ENCODE measurements at places on chromosomes 1 and 21.

GRCh38 chr1:40160806-40161124 lies 422 bp upstream of the RLF start:
- no peak for DNase-seq

- peak; percentile 76 for DNase-seq
These were observed 1.1 kb upstream of the JUN start for GRCh38 chr1:58784758-58785441.

GRCh38 chr1:70143048-70143659 lies 62.2 kb downstream of the LRRC40 start:
- no peak for DNase-seq

DNA sequence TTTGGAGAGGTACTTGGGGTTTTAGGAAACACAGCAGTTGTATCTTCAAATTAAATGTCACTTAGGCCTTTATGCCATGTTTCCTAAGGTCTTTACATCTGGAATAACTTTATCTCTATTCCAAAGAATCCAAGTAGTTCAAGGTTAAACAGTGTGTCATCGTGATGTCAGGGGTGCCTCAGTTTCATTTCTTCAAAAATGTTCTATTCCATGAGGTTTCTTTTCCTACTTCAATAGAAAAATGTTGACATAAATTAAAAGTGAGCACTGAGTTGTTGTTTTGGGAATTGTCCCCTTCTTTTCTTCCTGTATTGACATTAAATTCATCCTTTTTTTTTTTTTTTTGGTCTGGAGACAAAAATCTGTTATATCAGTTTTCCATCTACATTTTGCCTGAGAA lies 160.6 kb upstream of the C21orf91 start:
- DNase-seq = no peak

- no peak for DNase-seq
These were observed 11.2 kb downstream of the WRAP73 start for GRCh38 chr1:3638676-3639075.

DNA sequence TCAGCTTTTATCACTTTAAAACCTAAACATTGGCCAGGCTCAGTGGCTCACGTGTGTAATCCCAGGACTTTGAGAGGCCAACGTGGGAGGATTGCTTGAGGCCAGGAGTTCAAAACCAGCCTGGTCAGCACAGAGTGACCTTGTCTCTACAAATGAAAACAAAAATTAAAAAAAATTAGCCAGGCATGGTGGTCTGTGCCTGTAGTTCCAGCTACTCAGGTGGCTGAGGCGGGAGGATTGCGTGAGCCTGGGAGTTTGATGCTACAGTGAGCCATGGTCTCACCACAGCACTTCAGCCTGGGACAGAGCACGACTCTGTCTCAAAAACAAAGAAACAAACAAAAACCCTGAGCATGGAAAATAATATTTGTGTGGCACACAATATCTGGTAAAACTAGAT lies 143.5 kb upstream of the HNRNPU start:
- no peak for DNase-seq

DNA sequence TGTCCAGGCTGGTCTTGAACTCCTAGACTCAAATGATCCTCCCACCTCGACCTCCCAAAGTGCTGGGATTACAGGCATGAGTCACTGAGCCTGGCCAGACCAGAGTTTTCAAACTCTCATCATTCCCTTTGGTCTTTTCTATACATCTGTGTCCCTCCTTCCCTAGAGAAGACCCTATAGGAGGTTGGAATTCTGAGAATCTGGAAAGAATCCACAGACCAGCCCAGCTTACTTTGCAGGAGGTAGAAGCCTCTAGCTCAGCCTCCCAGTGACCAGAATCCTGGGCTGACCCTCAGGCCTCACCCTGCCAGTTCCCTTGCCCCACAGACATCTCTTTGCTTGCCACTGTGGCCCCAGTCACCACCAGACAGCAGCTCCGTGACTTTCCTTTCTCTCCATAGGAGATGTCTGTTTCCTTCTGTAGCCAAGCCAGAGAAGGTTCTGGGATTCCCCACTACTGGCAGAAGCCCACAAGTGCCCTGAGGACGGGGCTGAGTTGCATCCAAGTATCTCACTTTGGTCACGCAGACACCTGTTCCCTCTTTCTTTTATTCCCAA lies 34.7 kb upstream of the KHDRBS1 start:
- DNase-seq = no peak

GRCh38 chr1:220441211-220441610 lies 86.7 kb upstream of the MARK1 start:
- DNase-seq = no peak

DNA sequence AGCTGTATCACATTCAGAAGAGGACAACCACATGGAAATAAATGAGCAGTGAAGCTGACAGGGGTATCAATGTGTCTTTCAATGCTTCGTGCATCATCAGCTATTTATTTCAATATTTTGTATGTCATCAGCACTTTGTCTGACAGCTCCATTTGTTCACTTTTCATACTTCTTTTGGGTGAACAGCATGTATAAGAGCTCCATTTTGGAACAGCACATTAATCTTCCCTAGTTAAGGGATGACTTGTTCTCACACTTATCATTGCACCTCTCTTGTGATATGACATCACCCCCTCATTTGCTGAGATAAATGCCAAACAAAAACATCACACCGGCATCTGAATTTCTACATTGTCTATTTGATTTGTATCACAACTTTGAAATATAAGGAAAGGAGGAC lies 190.6 kb upstream of the SAMSN1 start:
- DNase-seq = no peak

- DNase-seq = no peak
These were observed 68.5 kb upstream of the SDC3 start for GRCh38 chr1:30977105-30977504.

GRCh38 chr21:45801129-45801964 lies 157.8 kb downstream of the PCBP3 start:
- DNase-seq = no peak

- no peak for DNase-seq
These were observed 31.4 kb upstream of the KAZN start for GRCh38 chr1:14567056-14567455.

GRCh38 chr1:150409504-150410362 lies 45.8 kb downstream of the RPRD2 start:
- DNase-seq = no peak

- DNase-seq = no peak
These were observed 27.1 kb downstream of the CFAP57 start for GRCh38 chr1:43199093-43199726.

- no peak for DNase-seq
These were observed 9.1 kb upstream of the ARTN start for GRCh38 chr1:43924516-43924915.

DNA sequence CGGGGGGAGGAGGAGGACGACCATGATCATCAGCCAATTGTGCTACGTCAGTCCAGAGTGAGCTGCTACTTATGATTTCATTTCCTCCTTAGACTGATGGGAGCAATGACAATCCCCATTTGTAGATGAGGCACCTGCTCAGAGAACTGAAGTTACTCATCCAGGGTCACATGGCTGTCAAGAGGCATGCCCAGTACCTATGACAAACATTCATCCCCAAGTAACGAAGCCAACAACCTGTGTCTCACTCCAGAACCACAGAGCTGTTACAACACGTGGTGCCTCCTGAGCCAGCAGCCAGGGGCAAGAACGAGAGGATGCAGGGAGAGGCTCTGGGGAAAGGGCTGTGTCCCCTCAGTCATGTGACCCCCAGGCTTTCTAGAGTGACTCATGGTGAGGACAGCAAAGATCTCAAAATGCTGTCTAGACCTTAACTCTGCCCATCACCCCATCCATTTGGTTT lies 93.6 kb downstream of the SIM2 start:
- no peak for DNase-seq

DNA sequence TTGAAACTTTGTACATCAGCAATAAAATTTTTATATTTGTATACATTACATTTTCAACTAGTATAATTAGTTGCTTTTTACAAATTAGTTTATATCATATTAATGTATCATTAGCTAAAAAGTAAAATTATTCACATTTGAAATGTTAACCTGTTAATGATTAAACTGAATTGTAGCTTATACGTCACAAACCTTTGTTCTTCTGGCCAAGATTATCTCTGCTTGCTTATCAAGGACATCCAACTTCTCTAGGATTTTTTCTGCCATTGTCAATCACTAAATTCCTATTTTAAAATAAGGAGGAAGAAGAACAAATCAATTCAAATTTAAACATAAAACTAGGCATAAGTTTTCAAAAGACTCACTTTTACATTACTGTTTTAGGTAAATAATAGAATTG lies 7.8 kb downstream of the C1orf141 start:
- no peak for DNase-seq

DNA sequence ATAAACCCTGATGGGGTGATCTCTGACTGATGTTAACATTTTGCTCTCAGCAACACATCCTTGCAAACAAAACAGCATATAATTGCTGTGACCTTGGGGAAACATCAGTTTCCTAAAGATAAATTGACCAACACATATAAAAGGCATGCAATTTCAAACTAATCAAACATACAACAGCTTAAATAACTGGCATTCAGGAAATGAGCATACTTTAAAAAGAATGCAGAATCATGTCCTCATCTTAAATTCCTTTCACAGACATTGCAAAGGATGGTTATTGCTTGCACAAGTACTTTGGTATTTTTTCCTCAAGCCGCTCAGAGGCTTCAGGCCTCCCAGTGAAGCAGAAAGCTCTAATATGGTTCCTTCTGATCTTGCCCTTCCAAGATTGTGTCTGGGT lies 53.4 kb upstream of the RGS18 start:
- peak; percentile 36 for DNase-seq

DNA sequence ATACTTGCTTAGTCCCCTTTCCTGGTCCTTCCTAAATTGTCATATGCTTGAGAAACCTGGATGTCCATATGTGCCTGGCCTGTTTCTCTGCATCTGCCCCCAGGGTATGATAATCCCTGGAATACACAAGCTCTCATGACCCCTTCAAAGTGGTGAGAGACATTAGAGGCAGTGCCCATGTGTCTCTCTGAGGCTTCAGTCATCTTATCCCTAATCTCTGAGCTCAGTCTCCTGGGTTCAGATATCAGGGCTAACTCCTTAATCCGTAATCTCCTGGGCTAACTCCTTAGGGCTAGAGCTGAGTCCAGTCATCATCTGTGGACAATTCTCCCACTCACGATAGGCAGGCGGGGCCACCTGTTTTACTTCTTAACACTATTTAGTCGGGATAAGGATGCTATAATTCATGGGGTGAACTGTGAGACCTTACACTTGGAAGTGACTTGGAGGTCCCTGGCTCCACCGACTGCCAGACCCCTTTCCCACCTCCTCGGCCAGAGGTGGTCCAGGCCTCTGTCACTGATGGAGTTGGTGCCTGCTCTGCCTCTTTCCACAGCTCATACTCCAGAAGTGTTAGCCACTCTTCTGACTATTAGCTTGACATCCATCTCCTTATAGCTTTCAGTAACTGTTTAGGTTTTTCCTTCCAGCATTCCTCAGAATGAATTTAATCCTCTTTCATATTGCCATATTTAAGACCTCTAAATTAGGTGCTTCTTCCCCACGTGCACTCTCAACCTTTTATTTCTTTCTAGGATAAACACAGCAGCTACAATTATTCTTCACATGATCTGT lies 22.7 kb downstream of the CCN1 start:
- no peak for DNase-seq

DNA sequence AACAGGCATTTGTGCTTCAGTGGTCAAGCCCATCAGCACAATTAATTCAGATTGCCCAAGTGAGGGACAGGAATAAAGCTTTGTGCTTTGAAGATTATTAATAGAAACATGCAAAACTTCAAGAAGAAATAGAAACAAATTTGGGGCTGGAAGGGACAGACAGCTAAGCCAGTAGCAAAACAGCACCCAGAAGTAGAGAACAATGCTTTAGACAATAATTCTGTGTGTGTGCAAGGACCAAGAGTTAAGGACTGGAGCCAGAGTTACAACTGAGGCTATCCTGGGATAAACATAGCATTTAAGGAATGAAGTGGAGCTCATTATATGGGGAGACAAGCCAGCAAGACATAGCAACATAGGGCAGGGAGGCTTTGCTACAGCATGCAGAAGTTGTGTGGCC lies 251.9 kb upstream of the DAB1 start:
- no peak for DNase-seq

DNA sequence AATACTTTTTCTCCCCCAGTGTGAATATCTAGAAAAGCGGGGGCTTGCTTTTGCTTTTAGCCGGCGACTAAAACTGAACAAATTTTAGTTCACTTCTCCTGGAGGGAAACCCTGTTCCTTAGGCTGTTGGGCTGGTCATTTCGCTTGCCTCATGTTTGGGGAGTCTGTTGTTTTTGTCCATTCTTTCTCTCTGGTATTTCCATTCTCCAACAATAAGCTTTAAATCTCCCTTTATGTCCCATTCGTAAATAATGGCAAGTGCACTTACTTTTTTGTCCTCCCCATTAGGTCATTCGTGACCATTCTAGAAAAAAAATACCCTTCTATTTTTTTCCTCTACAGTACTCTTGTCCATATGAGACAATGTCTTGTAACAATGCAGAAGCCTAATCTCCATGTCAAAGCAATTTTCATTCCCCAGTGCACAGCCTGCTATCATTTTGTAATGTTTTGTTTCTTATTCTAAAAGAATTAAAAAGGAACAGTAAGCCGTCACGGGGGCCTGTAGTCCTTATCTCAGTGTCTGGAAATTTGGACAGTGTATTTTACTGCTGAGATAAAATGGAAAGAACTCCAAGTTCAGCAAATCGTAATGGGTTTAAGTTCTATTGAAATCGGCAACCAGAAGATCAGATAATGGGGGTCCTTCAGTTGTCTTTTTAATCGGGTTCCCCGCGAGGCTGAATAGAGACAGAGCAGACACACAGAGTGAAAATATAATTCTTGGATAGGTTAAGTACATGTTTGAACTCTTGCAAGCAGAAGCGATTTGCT lies 21.8 kb downstream of the PROX1 start:
- DNase-seq = no peak

GRCh38 chr1:160282807-160283206 lies 2.1 kb downstream of the PEX19 start:
- DNase-seq = no peak

GRCh38 chr1:224704107-224704735 lies 88.1 kb downstream of the CNIH3 start:
- DNase-seq = no peak

GRCh38 chr21:39518055-39518846 lies 66.5 kb downstream of the SH3BGR start:
- DNase-seq = no peak

GRCh38 chr1:227428803-227429202 lies 110.5 kb upstream of the CDC42BPA start:
- DNase-seq = no peak

- DNase-seq = no peak
These were observed 60.8 kb downstream of the COL18A1 start for GRCh38 chr21:45465611-45466329.

DNA sequence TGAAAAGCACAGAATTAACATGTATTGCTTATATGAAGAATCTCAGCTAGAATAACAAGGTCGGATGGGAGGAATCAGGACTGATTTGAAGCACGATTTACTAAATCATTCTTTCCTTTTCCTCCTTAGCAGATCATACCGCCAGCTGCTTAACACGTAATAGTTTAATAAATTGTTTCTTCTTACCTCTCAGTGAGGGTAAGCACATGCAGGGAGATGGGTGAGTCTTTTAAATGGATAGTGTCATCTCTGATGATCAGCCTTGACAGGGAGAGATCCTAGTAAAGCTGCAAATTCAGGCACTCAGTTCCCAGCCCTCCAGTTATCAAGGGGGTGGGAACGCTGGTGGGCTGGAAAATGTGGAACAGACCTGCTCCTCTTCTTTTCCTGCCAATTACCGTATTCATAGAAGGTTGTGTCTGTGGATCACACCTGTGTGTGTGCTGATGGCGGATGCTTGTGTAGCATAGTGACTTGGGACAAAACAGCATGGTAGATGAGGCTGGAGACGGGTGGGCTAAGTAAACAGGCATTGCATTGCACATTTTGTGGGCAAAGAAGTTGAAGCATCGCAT lies 30.7 kb downstream of the NTPCR start:
- DNase-seq = no peak
